ENCODE measurements at places on chromosomes 4 and X. TPM values are rescaled to one million over a fixed set of nuclear protein-coding genes. Genes with fewer than 3 reads are reported as not detected.

TLR2 gene
- total RNA-seq, result 0.08 TPM

OPN1MW gene
- not detected for total RNA-seq

RTL3 gene
- 0.05 TPM for total RNA-seq

SLC39A8 gene
- total RNA-seq, result 11.7 TPM

PRR32 gene
- not detected for total RNA-seq
